GM20000 (cell line): ENCODE measurements at places on chromosomes 4 and X.
A peak's percentile ranks its signal among the peaks of the same experiment; 100 is the strongest.

GRCh38 chrX:8879750-8880149 is 78.6 kb upstream of the FAM9A start:
- DNase-seq, result no peak

DNA sequence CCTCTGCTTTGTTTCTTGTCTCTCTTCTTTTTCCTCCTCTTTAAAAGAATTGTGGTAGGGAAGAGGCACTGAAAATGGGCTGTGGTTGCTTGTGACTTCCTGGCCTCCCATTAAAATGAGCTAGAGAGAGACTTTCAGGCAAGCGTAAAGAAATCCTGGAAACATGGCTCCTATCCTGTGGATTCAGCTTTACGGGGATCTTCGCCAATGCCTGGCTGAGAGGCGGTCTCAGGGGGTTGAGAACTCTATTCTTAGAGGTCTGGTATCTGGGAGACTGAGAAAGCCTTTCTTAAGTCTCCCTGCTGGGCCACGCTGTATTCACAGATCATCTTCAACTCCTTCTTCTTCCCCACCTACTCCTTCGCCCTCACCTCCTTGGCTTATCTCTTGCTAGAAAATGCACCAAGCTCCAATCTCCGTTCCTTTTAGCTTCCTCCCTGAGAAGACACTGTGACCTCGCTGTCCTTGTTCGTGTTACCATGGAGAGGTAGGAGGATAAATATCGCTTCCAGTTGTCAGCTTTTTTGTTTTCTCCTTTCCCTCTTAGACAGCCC is 542 bp upstream of the KLF8 start:
- DNase-seq, result no peak

DNA sequence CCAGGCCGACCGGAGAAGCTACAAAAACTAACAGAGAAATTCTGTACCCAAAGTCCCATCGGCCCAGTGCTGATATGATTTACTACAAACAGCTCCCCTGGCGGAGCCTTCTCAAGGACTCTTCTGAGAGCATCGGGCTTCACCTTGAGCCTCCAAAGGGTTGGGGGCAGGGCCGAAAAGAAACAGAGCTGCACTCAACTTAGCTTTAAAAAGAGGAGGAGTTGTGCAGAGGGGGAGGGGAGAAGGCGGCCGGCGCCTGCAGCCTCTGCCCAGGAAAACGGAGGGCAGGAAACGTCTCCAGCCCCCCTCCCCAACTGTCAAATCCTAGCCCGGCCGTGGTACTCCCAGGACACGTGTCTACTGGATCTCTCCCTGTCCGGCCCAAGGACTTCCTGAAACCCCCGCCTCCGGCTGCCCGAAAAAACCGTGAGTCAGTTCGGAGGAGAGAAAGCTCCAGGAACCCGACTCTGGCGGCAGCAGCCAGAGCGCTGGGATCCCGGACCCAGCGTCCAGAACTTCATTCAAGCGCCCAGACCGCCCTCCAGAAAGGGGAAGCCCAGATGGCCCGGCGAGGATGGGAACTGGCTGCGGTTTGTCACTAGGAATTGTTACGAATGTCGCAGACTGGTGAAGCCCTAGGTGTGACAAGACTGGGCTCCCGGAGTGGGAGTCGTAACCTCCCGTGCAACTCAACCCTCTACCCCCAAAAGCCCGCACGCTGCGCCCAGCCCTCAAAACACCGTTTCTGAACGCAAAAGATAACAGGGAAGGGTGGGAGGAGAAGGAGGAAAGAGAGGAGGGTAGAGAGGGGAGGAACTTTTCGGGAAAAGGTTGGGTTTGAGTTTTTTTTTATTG is 973 bp downstream of the ADAMTS3 start:
- DNase-seq, result peak; percentile 26

DNA sequence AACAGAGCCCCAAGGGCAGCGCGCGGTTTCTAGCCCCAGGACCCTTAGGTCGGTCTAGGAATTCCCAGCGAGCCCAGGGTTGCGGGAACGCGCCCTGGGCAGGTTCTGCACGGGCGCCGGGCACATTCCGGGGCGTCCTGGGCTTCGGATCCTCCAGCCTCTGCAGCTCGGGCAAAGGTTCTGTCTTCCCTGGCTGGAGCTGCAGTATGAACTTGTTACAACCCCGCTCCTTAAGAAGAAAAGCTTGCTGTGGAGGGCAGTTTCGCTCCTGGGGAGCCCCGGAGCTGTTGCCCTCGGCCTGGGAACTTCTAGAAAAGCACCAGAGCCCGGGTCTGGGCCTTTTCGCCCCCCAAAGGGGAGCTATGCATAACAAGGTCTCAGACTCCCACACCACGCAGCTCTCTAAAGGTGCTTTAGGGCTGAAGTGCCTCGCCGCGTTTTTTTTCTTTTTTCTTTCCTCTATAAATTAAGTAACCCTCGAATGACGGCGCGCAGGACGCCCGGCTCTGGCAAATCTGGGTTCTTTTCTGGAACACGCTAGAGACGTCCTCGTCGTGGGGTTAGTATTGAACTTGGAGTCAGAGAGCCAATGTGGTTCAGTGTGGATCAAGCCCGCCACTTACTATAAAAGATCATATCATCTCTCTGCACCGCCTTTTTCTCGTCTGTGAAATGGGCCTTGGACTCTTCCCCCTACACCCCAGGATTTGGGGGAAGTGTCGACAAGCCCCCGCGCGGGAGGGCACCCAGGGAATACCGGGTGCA is 5.7 kb downstream of the MSX1 start:
- peak; percentile 38 for DNase-seq

GRCh38 chr4:100843910-100844309 is 326.1 kb upstream of the EMCN start:
- no peak for DNase-seq
